ENCODE measurements at places on chromosomes 2 and 18.

- no peak for DNase-seq
Observed at GRCh38 chr2:105739426-105739825, 5.3 kb upstream of the NCK2 start.

DNA sequence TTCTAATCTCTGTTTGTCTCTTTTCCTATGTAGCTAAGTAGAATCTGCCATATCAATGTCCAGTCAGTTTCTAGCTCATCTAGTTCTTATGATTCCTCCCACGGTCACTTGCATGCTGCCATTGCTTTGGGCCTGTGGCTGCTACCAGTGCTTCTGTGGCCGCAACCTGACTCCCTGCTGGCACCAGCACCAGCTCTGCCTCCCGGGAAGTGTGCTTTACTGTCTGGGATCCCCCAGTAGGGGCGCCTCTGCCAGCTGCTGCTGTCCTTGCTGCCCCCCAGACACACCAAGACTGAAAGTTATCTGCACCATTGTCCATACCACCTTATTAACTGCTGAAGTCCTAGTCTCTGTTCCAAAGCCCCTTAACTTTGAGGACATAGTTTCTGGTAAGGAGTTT, 56.3 kb downstream of the RAPGEF4 start:
- no peak for DNase-seq

GRCh38 chr2:16466133-16466820, 199.4 kb downstream of the CYRIA start:
- no peak for DNase-seq

- no peak for DNase-seq
Observed at GRCh38 chr2:46328829-46329228, 31.6 kb downstream of the EPAS1 start.

DNA sequence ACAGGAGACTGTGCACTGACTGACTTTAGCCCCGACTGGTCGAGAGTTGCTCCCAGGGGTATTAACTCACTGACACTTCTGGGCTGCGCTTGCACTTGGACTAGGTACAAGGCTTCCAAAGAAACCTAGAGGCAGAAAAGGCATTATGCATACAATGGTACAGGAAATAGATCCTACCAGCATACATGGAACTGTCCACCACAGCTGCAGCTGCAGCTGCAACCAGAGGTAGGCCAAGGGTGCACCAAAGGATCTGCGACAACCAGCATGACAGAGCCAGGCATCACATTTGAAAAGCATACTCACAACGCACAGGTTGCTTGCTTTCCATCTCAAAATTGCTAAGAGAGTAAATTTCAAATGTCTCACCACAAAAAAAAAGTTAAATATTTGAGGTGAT, 22.6 kb upstream of the PGAP1 start:
- DNase-seq: no peak

GRCh38 chr2:142044197-142044596, 86.6 kb downstream of the LRP1B start:
- DNase-seq: no peak

DNA sequence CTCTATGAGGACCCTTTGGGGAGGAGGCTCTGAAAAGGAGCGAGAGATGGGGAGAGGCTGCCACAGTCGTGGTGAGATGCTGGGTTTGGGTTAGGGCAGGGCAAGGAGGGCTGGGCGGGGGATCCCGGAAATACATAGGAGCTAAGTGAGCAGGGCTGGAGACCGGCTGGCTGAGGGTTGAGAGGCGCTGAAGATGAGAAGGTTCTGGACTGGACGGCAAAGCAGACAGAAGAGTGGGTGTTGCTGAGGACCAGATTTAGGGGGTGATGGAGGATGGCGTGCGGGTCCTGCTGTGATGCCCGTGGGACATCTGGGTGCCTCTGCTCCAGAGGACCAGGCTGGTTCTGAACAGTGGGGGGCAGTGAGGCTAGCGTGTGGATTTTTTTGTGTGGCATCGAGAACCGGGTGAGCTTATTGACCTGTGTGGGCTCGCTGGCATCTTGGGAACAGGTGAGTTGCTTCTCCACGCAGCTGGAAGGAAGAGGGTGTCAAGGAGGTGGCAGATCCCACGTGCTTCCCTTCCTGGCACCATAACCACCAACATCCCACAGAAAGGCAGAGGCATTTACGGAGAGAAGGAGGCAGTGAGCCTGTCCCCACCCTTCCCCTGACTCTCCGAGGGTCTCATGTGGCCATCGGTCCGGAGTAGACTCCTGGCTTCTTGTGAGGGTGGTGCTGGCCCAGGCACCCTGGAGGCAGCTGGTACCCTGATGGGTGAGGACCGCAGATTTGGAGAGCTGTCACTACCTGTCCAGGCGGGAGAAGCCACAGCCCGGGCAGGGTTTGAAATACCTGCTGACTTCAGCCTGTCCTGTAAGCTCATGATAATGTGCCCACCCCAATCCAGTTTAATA, 70.3 kb downstream of the ASB1 start:
- no peak for DNase-seq

DNA sequence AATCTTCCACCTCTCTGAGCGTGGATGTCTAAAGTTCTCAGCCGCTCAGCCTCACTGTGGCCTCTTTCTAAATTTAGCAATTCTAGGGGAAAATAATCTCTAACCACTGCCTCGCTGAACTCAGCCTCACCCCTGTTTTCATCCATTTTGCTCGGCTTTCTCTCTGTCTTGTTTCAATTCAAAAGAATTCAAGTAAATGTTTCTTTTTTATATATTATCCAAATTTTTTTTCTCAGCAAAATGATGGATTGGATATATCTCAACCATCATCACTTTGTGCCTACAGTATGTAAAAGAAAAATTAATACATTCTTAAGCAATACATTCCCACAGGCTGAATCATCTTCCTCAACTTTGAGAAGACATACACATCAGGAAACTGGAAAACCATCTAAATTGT, 24.0 kb upstream of the GALNT5 start:
- no peak for DNase-seq

DNA sequence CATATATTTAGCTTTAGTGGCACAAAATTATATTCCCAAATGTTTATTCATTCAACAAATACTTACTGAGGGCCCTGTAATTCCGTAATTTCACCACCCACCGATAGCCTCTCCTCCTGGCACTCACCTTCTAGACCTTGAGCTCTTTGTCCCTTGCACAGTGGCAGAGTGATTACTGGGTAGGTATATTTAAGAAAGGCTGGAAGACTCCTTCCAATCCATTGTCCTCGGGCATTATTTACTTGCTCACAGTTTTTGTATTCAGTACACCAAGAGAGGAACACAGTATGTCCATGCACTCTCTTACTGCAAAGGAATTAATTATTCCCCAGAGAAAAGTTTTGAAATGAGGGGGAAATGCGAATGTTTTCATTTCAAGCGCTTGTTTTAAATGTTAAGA, 1.1 kb upstream of the CDCA7 start:
- DNase-seq: no peak

DNA sequence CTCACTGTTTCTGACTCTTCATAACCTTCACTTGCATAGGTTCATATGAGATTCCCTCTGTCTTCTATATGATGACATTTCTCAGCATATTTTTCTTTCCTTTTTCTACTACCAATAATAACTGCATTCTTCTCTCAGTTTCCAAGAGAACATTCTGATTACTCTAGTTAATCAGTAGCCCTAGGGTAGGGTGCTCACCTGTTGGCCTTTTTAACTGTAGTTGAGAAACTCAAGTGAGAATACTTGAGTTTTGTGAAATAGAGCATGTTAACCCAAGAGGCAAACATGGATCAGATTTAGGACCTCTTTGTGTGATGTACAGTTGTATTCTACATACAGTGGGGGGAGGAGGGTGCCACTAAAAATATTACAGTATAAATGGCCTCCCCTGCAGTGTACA, 308.0 kb downstream of the CMPK2 start:
- DNase-seq: no peak

DNA sequence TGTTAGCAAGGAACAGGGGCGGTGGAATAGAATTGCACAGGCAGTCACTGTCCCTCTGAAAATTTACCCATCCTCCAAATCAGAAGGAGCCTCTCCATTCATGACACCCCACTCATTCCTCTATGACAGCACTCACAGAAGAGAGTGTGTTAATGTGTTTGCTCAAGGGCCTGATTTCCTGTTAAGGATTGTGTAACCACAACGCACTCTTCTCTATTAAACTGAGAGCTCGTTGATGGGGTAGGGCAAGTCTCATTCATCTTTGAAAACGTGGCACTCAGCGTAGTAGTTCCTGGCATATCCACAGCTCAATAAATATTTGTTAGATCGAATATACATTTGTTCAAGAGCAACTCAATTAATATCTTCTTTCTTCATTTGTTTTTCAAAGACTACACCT, 106.4 kb downstream of the VAPA start:
- peak; percentile 38 for DNase-seq

GRCh38 chr2:120241684-120242083, 11.0 kb upstream of the RALB start:
- DNase-seq: no peak

DNA sequence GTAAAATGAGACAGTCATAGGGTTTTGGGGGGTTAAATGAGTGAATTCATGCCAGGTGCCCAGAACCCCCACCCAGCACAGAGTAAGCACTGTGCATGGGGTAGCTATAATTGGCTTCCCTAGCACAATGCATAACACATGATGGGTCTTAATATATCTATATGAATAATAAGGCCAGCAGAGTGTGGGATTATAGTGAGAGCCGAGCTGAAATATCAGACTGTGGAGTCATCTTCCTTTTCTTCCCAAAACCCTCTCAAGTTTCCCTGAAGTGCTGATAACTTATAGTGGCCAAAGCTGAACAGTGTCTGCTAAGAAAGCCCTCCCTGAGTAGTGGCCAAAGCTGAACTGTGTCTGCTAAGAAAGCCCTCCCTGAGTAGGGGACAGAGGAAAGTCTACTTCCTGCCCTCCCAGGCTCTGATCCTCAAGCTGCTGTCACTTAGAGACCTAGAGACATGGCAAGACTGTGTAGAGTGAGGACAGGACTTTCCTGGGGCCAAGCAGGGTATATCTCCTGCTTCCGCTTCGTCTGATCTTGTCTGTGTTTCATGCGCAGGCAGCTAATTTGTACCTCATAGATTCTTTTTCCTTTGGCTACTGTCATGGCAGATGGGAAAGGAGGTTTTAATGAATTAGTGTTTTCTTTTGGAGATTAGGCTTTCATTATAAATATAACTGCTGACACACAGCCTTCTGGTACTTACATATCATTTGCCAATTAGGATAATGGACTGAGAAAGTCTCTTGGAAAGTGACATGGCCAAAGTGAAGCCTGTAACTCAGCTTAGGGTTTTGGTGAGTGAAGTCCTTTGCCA, 94.9 kb downstream of the FHOD3 start:
- DNase-seq: no peak

GRCh38 chr2:98085649-98086048, 1.3 kb upstream of the VWA3B start:
- DNase-seq: no peak

DNA sequence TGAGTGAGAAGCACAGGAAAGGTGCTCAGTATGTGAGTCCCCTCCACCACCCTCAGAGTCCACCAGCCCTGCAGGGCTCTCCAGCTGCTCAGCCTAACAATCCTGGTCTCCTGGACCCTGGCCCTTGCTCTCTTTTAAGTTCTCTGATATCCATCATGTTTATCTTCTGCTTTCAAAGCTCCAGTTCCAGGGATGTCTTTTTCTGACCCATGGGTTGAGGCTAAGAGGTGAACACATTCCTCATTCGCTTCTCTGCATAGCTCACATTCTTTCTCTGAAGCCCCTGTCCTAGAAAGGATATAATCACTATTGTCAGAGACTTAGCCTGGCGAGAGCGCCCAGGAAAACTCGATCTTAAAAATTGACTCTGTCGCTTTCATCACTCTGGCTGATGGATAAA, 86.4 kb downstream of the ARL4C start:
- DNase-seq: no peak

GRCh38 chr18:75378376-75379315, 48.9 kb downstream of the SMIM21 start:
- DNase-seq: no peak

- no peak for DNase-seq
Observed at GRCh38 chr18:2191180-2191790, 380.0 kb downstream of the METTL4 start.

- no peak for DNase-seq
Observed at GRCh38 chr2:172449911-172450550, 22.6 kb downstream of the ITGA6 start.

Data from NCI-H187 (cell line).